GM04504 (cell line): ENCODE measurements at places on chromosomes 12 and 14.

DNA sequence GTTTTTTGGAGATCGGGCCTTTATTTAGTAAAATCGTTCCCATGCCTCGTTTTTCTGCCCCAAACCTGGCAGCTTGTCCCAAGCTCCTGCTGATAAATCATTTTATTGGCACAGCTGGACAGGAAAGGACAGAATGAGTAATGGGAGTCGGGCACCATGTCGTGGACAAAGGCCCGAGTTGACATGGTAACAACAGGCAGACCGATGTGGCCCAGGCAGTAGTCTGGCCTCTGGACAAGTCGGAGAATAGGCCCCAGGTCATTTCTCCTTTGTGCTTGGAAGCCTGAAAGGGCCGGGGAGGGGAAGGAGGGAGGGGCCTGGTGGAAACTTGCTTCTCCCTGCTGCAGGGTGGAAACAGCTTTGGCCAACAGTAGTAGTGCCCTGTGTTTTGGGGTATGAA lies 234.9 kb downstream of the SUDS3 start:
- DNase-seq = no peak

- DNase-seq = no peak
These were observed 10.1 kb downstream of the FOXN3 start for GRCh38 chr14:89406941-89407340.

GRCh38 chr12:7096006-7096932 lies 4.0 kb upstream of the C1R start:
- DNase-seq = no peak

GRCh38 chr14:31419967-31420318 lies 407 bp downstream of the HEATR5A start:
- no peak for DNase-seq

DNA sequence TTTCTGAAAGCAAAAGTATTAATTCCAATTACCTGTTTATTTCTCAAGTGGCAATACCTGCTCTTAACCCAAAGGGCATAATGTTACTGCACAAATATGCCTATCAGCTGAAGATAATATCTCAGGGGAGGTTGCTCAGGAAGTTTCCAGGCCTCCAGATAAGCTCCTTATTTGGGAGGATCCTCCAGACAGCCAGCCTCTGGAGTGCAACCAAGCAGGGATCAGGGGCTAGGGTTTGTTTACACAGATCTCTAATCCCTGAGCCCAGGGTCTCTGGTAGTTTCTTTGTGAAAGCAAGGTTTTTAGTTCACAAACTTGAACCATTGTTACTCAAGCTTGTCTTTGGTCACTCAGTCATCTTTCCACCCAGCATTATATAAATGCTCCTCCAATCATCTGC lies 124.4 kb downstream of the SLC38A4 start:
- DNase-seq = no peak

DNA sequence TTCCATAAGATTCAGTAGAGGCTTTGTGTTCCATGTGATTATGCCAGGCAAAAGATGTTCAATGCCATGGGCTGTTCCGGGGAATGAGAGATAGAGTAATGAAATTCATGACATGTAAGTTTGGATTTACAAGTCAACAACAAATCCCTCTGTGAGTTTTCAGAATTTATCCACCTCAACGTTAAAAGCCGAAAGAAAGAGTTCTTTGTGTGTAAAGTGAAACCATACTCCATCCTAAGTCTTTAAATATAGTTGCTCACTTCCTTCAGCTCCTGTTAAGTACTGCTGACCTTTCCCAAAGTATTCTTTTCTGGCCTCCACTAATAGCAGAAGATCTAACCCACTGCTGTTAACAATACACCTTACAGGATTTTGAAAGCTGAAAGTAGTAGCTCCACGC lies 190.0 kb downstream of the TMX1 start:
- DNase-seq = no peak

DNA sequence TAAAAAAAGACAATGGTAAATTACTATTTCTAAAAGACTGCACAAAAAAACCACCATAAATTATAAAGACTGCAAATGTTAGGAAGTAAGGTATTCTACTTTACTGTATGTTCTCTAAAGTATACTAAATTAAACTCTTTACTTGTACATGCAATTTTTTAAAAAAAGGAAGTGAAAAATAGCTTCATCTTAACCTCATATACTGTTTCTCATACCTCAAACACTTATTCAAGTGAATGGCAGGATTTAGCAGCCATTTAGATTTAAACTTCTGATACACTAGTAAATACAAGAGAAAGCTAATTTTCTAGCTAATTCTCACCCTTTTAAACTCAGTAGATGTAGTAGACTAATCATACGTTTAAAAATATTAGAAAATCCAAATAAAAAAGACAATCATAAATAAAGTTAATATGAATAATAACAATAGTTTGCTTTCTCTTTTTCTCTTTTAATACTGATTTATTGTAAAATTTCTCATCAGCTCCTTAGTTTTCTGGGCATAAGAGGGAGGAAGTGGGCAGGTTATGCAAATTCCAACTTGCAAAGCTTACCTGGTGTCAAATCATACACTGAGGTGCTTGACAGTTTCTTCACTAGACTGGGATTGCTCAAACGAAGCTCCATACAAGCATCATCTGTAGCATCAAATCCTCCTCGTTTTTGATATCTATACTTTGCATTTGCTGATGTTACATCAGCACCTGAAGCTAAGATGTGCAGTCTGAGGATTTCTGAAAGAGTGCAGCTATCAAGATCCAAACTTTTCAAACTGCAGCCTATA lies 71.0 kb upstream of the CFL2 start:
- no peak for DNase-seq

DNA sequence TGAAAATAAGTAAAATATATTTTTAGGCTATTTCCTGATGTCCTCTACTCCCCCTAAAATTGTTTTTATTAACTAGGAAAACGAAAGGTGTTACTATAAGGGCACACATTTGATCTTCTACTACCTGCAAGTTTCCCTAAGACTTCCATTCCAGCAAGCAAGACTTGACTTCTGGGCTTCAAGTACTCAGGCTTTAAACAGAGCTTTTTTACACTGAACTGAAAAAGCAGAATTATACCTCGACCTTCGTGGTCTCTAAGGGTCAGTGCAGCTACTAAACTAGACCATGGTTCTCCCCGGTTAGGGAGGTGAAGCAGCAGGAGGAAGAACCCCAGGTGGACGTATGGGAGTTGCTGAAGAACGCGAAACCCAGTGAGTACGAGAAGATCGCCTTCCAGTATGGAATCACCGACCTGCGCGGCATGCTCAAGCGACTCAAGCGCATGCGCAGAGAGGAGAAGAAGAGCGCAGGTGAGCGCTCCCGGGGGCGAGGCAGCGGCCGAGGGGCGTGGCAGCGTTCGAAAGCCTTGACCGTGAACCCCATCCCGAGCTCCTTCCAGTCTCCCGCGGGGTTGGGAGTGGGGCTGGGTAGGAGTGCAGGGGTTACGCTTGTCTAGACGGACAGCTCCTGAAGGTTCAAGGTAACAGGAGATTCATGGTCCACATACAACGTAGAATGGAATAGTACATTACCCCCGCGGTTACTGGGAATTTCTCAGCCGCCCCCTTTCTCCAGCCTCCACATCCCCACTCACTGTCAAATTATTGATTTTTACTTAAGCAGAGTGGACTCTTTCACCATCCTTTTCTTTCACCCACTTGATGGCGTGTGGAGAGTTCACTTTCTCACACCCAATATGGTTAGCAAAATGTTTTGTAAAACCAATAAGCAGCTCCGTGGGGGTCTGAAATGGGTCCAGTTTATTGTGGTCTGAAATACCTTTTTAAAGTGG lies 47.6 kb downstream of the MYBPC1 start:
- DNase-seq = no peak

- no peak for DNase-seq
These were observed 9.0 kb downstream of the CCDC85C start for GRCh38 chr14:99595034-99595433.

DNA sequence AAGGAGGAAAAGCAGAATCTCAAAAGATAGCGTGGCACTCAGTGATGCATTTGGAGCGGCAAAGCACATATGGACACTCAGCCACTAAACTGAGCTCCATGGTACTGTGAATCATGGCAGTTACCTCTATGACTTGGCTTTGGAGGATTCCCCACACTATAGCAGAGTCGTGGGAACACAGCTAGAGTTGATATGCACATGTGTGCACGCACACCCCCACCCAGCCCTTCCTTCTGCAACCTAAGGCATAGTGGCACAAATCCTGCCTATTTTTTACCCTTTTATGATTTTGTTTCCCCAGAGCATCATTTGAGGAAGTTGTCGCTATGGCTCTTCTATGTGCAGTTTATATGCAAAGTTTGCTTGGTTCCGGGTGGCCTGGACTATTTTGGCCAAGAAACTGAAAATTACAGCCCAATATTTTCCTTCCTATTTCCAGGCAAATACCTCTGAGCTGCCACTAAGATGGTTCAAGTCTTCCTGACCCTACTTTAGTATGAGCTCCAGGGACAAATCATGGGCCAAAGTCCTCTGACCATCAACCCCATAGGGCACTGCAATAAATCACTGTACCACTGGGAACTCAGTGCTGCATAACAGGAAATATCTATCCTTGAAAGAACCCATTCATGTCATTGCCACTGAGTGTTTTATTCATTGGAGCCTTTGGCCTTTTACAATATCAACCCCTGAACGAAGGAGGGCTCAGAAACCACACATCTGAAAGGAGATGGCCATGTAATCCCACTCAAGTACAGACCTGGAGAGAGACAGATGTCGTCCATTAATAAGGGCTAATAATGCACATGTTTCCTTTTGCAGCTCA lies 177.5 kb downstream of the EGLN3 start:
- no peak for DNase-seq
